ENCODE measurements at places on chromosomes 3 and 15.

- no peak for DNase-seq
Observed at GRCh38 chr3:37107846-37108245, 66.5 kb downstream of the LRRFIP2 start.

- no peak for DNase-seq
Observed at GRCh38 chr3:13145131-13145825, 72.0 kb upstream of the IQSEC1 start.

GRCh38 chr3:119625451-119626153 lies 27.9 kb downstream of the PLA1A start:
- DNase-seq: no peak

DNA sequence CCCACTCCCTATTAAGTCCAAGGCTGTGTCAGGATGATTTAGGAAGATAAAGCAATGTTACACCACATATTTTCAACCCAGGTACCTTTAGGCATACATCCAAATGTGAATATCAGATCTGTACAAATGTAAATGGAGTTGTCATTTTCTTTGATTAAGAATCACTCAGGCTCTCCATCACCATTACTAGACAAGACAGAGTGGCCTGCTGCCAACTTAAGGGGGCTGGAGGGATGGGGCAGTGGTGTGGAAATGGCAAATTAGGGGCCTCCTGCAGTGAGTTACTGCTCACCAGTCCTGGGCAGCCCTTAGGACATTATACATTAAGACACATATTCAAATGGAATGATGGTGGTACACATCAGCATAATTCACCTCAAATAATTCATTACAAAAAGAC lies 211.0 kb downstream of the TNIK start:
- DNase-seq: no peak

DNA sequence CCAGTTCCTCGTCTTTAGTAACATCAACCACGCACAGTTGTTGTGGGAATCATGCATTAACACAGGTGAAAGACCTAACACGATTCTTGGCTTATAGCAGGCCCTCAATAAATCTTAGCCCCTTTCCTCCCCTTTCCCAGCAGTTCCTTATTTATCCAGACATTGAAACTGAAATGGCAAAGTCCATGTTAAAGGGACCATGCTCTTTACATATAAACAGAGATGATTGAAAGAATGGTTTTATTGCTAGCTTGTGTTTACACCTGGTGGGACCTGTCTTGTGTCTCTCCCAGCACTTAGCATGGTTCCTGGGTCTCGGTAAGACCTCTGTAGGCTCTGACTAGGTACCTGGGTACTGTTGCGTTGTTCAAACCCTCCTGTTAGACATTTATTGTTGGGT lies 251.8 kb downstream of the LRTM1 start:
- no peak for DNase-seq

- no peak for DNase-seq
Observed at GRCh38 chr3:169505577-169506230, 157.8 kb downstream of the MECOM start.

DNA sequence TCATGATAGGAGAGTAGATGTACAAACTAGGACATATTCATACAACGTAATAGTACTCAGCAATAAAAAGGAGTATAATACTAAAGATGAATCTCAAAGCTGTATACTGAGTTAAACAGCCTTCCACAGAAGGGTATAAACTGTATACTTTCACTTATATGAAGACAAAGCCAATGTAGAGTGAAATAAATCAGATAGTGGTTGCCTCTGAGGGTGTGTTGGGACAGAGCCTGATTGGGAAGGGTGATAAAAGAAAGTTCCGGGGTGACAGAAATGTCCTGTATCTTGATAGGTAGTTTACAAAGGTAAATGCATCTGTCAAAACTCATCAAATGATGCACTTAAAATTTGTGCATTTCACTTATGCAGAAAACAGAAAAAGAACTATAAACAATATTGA lies 122.5 kb downstream of the ADAM10 start:
- no peak for DNase-seq
